T-cell (primary cell): ENCODE measurements at places on chromosomes 4 and X.

DNA sequence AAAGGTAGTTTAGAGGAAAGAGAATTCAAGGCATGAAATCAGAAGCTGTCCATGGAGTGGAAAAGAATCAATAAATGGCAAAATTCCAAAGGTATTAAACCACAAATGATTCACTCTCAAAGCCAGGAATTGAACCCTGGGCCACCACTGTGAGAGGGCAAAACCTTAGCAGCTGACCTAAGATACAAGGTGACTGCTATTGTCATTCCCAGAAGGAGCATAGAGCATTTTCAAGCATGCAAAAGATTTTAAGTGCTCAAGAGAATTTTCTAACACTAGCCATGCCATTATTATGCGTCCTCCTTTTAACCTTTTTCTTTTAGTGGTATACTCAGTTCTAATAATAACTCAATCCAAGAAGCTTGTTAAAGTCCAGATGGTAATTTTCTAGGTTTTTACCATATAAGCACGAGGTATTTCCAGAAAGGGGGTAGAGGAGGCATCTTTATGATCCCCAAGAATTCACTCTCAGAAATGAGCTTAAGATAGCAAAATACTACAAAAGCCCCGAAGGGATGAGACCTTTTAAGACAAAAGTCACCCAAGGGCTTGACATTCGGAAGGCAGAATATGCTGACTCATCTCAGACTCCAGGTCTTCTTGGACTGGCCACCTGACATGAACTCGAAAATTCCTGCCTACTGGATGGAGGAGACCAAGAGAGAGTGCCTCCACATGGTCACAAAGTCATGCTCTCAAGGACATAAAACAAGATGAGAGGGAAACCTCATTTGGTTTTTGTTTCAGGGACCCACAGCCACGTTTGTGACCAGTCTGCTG, 13.8 kb upstream of the PAGE5 start:
- H3K4me1 ChIP-seq, result no peaks in the 10 kb centered on the region
- no peak overlapping the region for H3K4me3 ChIP-seq
- H3K36me3 ChIP-seq, result no peaks in the 10 kb centered on the region
- no peaks in the 10 kb centered on the region for H3K27me3 ChIP-seq
- no peak for DNase-seq

GRCh38 chrX:134538316-134538715, 78.4 kb downstream of the HPRT1 start:
- no peak overlapping the region for H3K4me3 ChIP-seq
- no peaks in the 10 kb centered on the region for H3K36me3 ChIP-seq
- peaks cover 5% of the 10 kb centered on the region for H3K27me3 ChIP-seq
- no peak for DNase-seq
- no peak overlapping the region for H3K27ac ChIP-seq
- H3K4me1 ChIP-seq, result no peaks in the 10 kb centered on the region

DNA sequence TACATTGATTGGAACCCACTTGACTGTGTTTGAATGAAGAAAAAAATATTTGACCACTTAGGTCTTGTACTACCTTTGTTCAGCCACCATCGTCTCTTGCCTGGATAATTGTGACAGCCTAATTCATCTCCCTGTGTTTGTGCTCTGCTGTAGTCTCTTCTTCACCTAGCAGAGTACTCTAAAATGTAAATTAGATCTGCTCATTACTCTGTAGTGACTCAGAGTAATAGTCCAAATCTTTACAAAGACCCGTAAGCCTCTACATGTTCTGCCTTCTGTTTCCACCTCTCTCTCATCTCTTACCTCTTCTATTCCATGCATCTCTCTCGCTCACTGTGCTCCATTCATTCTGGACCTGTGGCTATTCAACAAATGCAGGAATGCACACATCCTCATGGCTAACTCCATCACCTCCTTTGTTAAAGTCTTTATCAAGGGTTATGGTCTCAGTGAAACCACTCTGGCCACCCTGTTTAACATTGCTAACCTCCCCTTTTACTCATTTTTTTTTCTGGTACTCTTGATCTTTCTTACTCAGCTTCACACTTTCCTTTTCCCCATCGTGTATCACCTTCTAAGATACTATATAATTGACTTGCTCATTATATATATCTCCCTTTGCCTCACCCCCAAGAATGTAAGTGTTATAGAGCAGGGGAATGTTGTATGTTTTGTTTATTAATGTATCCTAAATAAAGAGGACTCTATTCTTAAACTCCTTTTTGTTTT, 98.4 kb downstream of the STIM2 start:
- no peak overlapping the region for H3K4me3 ChIP-seq
- H3K36me3 ChIP-seq, result peaks cover 14% of the 10 kb centered on the region
- no peak overlapping the region for H3K27ac ChIP-seq
- H3K4me1 ChIP-seq, result no peaks in the 10 kb centered on the region
- no peak for DNase-seq

- no peaks in the 10 kb centered on the region for H3K27me3 ChIP-seq
- no peak overlapping the region for H3K4me3 ChIP-seq
- no peak overlapping the region for H3K27ac ChIP-seq
- no peak for DNase-seq
- no peaks in the 10 kb centered on the region for H3K36me3 ChIP-seq
These were observed 54.0 kb downstream of the TBL1X start for GRCh38 chrX:9518889-9519288.

DNA sequence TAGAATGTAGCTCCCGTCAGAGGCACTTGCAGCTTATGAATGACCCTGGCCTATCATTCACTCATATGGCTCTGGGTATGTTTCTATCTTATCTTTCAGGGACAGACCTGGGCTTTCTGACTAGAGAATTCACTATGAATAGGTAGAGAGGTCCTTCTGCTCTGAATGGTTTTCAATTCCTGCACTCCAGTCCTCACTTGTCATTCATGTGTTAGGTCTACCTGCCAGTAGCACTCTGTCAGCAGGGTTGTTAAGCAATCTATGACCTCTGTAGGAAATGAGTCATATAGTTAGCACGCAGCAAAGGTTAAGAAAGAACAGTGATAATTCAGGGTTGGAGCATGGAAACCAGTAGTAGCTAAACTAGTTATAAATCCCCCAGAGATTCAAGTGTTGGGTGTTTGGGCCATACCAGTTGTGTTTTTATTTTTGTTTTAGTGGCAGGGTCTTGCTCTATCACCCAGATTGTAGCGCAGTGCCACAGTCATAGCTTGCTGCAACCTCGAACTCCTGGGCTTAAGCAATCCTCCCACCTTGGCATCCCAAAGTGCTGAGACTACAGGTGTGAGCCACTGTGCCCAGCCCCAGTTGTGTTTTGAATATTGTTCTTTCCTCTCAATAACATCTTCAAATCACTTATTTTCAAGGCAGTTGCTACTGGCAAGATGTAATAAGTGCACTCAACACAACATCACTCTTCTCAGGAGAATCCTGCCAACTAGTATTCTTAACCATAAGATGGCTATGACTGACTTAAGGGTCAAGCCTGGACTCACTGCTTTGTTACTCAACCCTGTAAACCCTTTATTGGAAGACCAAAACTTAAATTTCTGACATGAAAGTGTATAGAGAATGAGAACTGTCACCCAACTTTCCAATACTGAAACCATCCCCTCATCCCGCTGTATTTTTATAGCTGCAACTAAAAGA, 25.1 kb downstream of the ARL13A start:
- H3K27me3 ChIP-seq, result no peaks in the 10 kb centered on the region
- H3K36me3 ChIP-seq, result peaks cover 6% of the 10 kb centered on the region
- no peaks in the 10 kb centered on the region for H3K4me1 ChIP-seq

DNA sequence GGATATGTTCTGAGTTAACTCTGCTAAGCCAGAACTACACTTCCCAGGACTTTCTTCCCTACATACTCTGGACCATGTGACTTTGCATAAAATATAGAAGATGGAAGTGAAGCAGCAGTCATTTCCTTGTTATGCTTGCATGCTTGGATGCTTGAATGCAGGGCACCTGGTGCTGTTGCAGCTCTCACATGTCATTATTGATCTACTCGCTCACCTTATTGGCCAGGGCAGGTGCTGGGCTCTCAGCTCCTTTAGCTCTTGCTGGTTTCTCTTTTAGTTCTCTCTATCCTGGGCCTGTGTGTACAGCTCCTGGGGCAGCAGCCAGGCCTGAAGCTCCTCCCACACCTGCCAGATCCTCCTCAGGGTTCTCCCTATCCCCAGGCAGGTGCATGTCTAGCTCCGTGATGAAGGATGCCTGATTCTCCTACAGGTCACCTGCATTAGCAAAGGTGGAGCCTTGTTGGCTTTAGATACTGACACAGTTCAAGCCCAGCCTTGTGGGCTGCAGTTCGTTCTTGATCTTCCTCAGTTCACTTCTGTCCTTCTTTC, 53.3 kb downstream of the MED28 start:
- no peak for DNase-seq
- H3K27ac ChIP-seq, result no peak overlapping the region
- no peaks in the 10 kb centered on the region for H3K4me1 ChIP-seq
- no peak overlapping the region for H3K4me3 ChIP-seq
- peaks cover 5% of the 10 kb centered on the region for H3K27me3 ChIP-seq

DNA sequence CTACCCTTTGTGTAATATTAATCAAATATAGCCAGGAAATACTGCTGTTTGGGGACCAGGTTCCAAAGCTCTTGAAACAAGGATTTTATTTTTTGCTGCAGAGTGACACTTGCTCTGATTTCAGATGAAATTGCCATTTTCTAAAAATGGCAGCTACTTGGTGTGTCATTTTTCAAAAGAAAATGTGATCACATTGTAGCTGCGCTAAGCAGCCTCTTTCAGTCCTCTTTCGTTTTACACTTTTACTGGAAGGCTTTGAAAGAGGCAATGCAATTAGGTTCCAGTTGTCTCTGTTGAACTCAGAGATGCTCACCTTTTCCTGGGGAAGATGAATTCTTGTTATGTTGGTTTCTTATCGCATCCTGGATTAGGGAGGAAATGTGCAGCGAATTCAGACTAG, 85.1 kb downstream of the CT47B1 start:
- no peaks in the 10 kb centered on the region for H3K27me3 ChIP-seq
- DNase-seq, result no peak
- no peaks in the 10 kb centered on the region for H3K36me3 ChIP-seq
- no peaks in the 10 kb centered on the region for H3K4me1 ChIP-seq
- no peak overlapping the region for H3K27ac ChIP-seq
- no peak overlapping the region for H3K4me3 ChIP-seq

GRCh38 chr4:54961357-54961975, 163.9 kb downstream of the KDR start:
- H3K27me3 ChIP-seq, result no peaks in the 10 kb centered on the region
- H3K27ac ChIP-seq, result no peak overlapping the region
- H3K4me3 ChIP-seq, result no peak overlapping the region
- H3K4me1 ChIP-seq, result peaks cover 18% of the 10 kb centered on the region

DNA sequence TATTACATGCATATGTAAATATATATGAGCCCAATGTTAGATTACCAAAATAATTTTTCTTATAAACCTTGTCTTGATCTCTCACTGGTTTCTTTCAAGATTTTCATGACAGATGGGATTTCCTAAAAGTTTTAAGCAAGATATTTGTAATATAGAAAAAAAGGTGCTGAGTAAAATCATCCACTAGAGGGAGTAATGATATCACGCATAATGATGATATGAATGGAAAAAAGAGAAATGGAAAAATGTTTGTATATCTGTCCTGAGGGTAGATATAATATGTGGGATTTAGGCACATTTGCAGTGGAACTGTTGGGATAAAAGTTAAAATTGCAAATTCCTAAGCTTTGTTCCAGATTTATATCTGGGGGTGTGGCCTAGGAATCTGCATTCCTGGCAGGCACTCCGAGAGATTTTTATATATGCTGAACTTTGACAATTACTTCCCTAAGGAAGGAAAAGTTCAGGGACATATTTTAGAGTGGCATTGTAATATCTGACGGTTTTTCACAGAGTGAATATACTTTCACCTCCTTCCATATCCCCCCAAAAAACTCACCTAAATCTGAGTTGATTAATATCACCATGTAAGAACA, 60.5 kb downstream of the TMA16 start:
- no peak overlapping the region for H3K27ac ChIP-seq
- H3K4me3 ChIP-seq, result no peak overlapping the region
- no peak for DNase-seq
- H3K27me3 ChIP-seq, result no peaks in the 10 kb centered on the region
- H3K4me1 ChIP-seq, result peaks cover 16% of the 10 kb centered on the region
- no peaks in the 10 kb centered on the region for H3K36me3 ChIP-seq

DNA sequence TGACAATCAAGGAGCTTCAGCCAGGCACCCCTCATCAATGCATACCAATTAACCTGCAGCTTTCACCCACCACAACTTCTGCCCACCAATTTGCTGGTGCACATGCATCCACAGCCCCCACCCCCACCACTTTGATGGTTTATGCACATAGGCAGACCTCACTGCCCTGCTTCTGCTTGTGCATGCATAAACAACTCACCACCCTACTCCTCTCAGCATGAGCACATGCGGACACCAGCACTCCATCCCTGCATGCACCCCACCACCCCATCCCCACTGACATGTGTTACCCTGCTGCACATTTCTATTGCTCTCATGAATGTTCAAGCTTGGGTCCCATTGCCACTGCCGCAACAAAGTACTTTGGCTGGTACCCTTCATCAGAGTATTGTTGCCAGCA, 94.5 kb upstream of the GALNTL6 start:
- H3K4me1 ChIP-seq, result no peaks in the 10 kb centered on the region
- no peaks in the 10 kb centered on the region for H3K27me3 ChIP-seq
- no peak for DNase-seq
- H3K4me3 ChIP-seq, result no peak overlapping the region
- no peaks in the 10 kb centered on the region for H3K36me3 ChIP-seq
- no peak overlapping the region for H3K27ac ChIP-seq

DNA sequence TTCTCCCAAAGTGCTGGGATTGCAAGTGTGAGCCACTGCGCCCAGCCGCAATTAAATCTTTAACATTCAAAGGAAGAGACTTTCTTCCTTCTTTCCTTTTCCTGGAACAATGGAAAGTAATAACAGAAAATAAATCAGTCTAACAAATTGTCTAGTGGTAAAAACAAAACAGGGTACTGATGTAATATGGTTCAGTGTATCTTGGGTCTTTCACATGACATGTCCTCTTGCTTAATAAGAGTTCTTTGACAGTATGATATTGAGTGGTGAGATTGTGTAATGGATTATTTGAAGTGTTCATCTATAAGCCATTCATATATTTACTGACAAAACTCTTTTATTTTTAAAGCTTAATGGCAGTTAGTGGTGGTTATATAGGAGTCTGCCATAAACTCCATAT, 256.6 kb downstream of the SPRY1 start:
- no peaks in the 10 kb centered on the region for H3K4me1 ChIP-seq
- DNase-seq, result no peak
- no peak overlapping the region for H3K27ac ChIP-seq
- H3K36me3 ChIP-seq, result no peaks in the 10 kb centered on the region

- no peak overlapping the region for H3K27ac ChIP-seq
- H3K36me3 ChIP-seq, result no peaks in the 10 kb centered on the region
- no peak for DNase-seq
- no peaks in the 10 kb centered on the region for H3K4me1 ChIP-seq
- peaks cover 3% of the 10 kb centered on the region for H3K27me3 ChIP-seq
These were observed 4.7 kb downstream of the SRPX2 start for GRCh38 chrX:100648458-100649417.

DNA sequence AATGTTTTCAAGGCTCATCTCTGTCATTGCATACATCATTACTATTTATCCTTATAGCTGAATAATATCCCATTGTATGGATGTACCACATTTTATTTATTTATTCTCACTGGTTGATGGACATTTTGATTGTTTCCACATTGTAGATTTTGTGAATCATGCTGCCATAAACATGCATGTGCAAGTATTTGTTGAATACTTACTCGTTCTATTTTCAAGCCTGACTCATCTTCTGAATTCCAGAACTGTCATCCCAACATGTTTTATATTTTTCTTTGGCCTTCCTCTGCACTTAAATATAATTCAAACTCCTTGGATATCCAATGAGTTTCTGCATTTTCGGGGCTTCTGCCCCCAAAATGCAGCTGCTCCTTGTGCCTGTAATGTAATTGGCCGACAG, 77.6 kb downstream of the MXRA5 start:
- H3K4me3 ChIP-seq, result no peak overlapping the region
- no peak overlapping the region for H3K27ac ChIP-seq

- no peak overlapping the region for H3K27ac ChIP-seq
- no peaks in the 10 kb centered on the region for H3K36me3 ChIP-seq
- H3K27me3 ChIP-seq, result no peaks in the 10 kb centered on the region
These were observed 15.1 kb upstream of the PIGA start for GRCh38 chrX:15350329-15350996.
